CD4-positive, CD25-positive, alpha-beta regulatory T cell (primary cell): ENCODE measurements at places on chromosomes 6 and 20.

GRCh38 chr20:39108746-39109145 is 146.6 kb downstream of the DHX35 start:
- DNase-seq: no peak

DNA sequence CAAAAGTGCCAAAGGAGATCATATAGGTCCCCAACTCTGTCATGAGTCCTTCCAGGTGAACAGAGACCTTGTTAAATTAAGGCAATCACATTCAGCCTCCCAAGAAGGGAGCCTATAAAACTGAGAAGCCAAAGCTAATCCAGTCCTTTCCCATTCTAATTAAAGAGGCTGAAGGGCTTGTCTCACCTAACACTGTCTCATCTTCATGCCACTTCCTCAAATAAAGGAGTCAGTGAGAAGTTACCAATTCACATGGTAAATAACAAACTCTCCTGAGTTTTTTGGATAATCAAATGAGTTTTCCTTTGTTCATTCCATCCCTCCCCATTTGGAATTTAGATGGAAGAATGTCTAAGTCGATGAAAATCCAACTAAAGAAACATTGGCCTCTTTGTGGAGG is 242.8 kb downstream of the UST start:
- DNase-seq: no peak

GRCh38 chr6:89239338-89239737 is 22.2 kb upstream of the GABRR1 start:
- peak; percentile 15 for DNase-seq

- no peak for DNase-seq
Observed at GRCh38 chr6:155444952-155445903, 10.4 kb downstream of the NOX3 start.
